NCI-H226 (cell line): ENCODE measurements at places on chromosomes 6 and 20.
A peak's percentile ranks its signal among the peaks of the same experiment; 100 is the strongest.

- peak; percentile 29 for DNase-seq
Observed at GRCh38 chr20:44089987-44090674, 96.9 kb downstream of the JPH2 start.

DNA sequence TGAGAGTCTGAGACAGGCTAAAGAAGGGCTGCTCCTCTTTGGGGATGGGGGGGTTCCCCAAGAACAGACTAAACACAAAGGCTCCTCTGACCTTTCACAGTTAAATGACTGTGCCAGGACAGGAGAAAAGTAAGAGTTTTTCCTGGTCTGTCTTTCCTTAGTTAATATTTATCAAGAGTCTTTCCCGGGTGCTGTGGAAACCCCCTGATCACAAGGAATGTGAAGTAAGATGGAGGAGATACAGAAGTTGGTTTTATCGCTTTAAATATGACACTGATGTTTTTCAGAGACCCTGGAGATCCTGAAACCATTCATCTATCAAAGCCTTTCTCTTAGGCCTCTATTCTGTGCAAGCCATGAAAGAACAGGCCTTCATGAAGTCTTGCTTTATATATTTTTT lies 105.8 kb downstream of the RNF144B start:
- DNase-seq = no peak

- DNase-seq = no peak
Observed at GRCh38 chr20:9122571-9122970, 53.7 kb downstream of the PLCB4 start.

GRCh38 chr20:23161968-23162696 lies 76.0 kb upstream of the CD93 start:
- DNase-seq = no peak

DNA sequence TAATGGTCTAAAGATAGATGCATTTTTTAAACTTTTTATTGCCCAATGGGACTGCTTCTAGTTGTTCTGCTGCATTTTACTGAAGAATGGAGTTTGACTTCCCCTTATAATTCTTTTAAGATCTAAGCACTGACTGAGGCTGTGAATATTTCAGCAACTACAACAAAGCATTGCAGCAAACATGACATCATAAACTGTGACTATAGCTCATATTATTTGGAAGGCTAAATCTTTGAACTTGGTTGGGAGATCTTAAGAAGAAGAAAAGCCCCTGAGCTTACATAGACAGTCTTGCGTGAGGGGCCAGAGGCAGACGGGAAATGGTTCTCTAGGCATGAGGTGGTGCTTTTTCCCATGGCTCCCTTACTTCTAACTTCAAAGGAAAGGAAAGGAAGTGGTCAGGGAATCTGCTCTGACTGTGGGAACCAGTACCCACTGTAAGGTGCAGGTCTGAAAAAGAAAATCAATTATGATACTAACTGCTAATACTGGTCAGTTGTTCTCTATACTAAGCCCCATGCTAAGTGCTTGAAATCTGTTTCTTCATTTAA lies 14.8 kb downstream of the HEY2 start:
- no peak for DNase-seq

DNA sequence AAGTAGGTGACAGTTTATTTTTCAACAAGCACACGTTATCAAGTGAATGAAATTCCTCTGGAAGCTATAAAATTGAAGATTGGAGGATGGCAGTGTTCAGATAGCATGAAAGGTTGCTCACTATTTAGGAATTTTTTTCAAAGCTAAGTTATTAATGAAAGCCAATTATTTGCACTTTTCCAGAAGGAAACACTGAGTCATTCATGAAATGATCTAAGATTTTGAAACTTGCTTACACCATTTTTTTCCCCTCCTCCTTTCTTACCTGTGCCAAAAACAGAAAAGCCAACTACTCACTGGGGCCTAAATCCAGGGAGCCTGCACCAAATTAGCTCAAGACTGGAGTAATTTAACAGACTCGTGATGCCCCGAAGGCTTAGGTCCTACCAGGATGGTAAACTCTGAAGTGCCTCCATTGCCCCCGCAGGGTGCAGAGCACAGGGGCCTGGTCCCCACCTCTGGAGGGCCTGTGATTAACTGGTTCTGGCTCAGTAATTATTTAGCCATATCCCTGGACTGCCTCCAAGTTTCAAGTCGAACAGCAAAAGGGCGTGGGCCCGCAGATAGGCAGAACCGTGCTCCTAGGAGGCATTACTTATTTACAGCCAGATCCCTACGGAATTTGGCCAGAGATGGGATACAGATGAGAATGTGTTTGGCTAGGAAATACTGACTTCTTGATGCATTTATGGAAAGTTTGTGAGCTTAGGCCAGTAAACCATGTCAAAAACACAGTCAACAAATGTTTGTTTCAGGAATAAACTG lies 28.0 kb upstream of the ZNF217 start:
- peak; percentile 86 for DNase-seq

- no peak for DNase-seq
Observed at GRCh38 chr6:37587866-37588734, 88.4 kb upstream of the CCDC167 start.

GRCh38 chr6:35751594-35751993 lies 14.8 kb downstream of the ARMC12 start:
- DNase-seq = no peak

DNA sequence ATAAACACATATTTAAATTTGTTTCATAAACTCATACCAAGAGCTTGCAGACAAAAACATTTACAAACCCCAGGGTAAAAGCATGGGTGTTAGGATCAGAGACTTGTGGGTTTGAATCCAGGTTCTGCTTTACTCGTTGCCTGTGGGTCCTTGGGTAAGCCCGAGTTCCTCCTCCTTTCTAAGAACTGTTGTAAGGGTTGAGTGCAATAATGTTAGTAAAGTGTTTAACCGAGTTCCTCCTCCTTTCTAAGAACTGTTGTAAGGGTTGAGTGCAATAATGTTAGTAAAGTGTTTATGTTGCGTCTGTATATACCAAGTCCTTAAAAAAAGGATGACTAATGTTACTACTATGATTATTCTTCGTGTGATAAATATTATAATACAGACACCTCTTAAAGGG lies 18.7 kb downstream of the CCDC170 start:
- DNase-seq = no peak
